WERI-Rb-1 (cell line): ENCODE measurements at places on chromosomes 7 and 10.

DNA sequence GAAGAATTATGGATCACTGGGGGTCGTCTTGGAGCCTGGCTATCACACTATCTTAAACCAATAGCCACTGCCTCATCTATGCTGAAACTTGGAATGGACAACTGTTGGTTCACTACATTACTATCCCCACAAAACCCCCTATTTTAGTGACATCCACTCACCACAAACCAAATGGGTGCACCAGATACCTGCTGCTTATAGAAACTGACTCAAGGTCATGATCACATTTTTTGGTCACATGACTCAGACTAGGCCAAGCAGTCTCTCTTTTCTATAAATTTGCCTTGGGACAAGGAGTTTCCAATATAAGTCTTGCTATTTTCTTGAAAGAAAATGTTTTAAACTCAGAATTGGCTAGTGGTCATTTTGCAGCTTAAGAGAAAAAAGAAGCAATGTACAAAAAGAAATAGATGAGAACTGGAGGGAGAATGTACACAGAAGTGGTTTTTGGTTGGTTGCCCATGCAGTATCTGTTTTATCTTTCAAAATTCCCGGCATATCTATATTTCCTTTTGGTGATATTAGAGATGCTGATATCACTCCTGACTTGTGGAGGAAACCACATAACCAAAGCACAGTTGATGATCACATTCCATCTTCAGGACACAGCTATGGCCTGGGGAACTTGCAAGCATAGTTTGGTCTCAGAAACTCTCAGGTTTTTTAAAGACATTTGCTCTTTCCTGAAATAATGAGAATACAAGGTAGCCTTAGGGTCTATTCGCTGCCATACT, 85.2 kb upstream of the CACNA2D1 start:
- DNase-seq = no peak

DNA sequence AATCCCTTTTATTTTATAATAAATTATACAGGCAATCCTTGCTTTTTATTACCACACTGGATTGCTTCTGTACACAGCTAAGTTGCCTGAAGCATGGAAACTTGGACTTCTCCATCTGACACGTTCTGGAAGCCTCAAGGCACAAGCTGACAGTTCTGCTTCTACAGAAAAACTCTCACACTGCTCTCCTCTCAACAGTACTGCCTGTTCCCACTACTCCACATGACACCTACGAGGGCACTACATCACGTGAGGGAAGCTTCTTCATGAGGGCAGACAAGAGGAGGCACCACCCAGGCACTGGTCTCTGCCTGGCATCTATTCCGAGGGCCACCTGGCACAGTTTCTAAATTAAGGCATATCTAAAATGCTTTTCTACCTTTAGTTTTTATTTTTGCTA, 16.8 kb upstream of the FAM133B start:
- no peak for DNase-seq

GRCh38 chr7:123154231-123154860, 45.4 kb downstream of the SLC13A1 start:
- DNase-seq = peak; percentile 75

DNA sequence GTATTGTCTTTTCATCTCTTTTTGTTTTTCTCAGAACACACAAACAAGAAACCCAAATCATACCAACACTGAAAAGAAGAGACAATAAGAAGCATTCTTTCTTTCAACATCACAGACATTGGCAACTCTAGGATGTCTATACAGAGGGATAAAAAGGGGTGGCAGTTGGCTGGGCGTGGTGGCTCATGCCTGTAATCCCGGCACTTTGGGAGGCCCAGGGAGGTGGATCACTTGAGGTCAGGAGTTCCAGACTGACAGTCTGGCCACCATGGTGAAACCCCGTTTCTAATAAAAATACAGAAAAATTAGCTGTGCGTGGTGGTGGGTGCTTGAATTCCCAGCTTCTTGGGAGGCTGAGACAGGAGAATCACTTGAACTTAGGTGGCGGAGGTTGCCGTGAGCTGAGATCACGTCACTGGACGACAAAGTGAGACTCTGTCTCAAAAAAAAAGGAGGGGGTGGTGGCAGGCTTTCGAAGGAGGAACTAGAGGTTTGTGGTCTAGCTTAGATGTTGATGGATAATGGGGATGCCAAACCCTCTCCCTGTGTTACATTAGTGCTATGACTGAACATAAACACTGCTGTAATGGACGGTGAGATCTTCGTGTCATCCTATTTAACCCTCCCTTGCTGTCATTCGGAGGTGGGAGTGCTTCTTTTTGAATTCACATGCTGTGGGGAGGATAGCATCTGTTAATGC, 9.4 kb downstream of the CNNM2 start:
- DNase-seq = peak; percentile 56

GRCh38 chr10:77566236-77566635, 71.4 kb downstream of the KCNMA1 start:
- no peak for DNase-seq

DNA sequence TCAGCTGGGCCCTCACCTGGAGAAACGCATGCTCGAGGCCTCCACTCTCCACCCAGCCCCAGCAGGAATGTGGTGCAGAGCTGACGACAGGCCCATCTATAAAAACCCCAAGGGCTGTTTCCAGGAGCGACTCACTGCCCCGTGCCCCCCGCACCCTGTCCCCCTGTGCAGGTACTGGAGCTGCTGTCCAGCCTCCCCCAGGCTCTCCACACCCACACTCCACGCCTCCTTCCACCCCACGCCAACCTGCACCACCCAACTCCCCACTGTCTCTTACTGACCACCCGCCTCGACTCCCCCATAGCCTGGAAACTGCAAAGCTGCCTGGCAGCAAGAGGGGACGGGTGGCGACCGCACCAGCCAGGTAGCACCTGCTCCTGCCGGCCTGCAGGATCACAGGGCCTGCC, 43.3 kb downstream of the DIP2C start:
- DNase-seq = no peak

DNA sequence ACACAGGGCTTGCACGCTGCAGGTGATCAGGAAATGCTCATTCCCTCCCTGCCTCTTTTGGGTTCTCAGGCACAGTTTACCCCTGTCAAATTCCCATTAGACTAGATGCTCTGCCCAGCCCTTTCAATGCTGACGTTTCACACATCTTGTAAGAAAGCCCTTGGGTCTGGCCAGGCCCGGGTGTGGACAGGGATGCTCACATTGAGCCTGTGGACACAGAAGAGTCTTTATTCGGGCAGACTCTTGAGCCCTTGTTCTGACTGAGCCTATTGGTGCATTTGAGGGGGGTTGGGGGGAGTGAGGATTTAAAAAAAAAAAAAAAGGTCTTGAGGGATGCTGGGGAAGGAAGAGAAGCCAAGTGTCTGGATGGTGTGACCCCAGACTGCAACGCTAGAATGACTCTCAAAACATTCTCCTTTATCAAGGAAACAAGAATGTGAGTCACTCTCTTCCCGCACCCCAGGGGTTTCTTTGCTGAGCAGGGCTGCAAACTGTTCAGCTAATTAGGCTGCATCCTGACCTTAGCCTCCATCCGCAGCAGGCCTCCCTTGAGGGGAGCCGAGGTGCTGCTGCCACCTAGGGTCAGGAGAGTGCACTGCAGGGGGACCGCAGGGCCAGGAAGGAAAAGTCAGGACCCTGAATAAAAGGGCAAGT, 53.6 kb upstream of the TMEM72 start:
- peak; percentile 56 for DNase-seq

DNA sequence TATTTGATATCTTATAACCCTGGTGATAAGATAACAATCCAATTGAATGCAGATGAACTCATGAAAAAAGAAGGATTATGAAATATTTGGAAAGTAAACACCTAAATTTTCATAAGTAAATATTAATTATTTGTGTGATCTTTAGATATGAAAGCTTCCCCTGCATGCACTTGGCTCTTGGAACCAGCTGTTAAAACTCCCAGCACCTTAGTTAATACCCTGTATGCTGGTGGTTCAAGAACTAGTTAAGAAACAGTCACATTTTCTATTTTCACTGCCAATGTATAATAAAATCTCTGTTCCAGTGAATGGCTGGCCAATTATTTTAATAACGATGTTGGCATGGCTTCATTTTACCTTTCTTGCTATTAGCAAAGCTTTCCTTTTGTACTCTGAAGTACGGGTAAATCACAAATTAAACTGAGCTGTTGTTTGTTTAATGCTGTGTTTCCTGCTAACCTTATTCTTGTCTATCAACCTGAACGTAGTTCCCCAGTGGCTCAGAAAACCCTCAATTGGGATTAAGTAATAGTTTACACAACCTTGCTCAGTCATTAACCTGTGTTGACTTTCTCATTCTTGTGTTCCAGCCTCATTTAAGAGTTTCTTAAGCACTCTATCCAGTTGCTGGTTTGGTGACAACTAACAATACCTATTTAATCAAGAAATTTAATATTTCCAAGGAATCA, 38.9 kb downstream of the MET start:
- no peak for DNase-seq

DNA sequence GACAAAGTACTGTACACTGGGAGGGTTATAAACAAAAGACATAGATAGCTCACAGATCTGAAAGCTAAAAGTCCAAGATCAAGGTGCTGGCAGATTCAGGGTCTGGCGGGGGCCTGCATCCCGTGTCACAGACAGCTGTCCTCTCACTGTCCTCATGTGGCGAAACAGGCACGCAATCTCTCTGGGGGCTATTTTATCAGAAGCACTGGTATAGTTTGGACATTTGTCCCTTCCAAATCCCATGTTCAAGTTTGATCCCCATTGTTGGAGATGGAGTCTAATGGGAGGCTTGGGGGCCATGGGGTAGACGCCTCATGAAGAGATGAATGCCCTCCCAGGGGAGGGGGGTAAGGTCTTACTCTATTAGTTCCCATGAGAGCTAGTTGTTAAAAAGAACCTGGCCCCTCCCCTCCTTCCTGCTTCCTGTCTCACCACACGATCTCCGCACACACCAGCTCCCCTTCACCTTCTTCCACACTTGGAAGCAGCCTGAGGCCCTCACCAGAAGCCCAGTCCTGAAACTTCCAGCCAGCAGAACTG, 72.5 kb upstream of the UCN3 start:
- DNase-seq = no peak

- DNase-seq = no peak
These were observed 140.5 kb downstream of the ARL4A start for GRCh38 chr7:12827920-12828319.

DNA sequence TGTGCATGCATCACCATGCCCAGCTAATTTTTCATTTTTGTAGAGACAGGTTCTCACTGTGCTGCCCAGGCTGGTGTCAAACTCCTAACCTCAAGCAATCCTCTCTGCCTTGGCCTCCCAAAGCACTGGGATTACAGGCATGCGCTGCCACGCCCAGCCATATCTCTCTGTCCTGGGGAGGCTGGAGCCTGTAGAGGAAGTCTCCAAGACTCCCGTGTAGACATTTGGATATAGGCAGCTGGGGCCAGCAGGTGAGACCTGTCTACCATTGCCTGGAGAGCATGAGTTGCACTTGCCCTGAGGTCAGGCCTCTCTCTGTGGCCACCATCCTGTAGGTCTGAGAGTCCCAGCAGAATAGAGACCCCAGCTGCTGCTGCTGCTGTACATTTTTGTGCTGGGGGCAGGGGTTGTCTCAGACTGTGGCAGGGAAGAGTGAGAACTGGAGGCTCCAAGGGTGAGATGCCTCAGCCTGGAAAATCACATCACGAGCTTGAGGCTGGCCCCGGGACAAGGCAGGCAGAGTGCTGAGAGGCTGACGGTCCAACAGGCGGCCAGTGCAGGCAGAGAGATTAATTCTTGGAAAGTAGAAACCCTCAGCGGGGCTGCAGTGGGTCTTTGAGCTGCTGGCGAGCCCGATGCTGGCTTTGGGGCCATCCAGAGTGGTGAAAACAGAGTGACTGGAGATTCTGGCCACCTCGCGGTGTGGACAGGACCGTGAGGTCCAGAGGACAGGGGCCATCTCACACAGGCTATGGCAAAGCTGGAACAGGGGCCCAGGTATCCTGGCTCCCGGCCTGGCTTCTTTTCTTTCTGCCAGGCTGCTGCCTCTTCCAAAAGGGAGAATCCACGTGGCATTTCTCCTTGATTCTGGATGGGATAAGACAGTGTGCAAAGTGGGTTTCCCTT, 60.9 kb downstream of the TMEM270 start:
- DNase-seq = no peak
